ENCODE measurements at places on chromosomes 1 and 21. TPM values are rescaled to one million over a fixed set of nuclear protein-coding genes. Genes with fewer than 3 reads are reported as not detected.

DNA sequence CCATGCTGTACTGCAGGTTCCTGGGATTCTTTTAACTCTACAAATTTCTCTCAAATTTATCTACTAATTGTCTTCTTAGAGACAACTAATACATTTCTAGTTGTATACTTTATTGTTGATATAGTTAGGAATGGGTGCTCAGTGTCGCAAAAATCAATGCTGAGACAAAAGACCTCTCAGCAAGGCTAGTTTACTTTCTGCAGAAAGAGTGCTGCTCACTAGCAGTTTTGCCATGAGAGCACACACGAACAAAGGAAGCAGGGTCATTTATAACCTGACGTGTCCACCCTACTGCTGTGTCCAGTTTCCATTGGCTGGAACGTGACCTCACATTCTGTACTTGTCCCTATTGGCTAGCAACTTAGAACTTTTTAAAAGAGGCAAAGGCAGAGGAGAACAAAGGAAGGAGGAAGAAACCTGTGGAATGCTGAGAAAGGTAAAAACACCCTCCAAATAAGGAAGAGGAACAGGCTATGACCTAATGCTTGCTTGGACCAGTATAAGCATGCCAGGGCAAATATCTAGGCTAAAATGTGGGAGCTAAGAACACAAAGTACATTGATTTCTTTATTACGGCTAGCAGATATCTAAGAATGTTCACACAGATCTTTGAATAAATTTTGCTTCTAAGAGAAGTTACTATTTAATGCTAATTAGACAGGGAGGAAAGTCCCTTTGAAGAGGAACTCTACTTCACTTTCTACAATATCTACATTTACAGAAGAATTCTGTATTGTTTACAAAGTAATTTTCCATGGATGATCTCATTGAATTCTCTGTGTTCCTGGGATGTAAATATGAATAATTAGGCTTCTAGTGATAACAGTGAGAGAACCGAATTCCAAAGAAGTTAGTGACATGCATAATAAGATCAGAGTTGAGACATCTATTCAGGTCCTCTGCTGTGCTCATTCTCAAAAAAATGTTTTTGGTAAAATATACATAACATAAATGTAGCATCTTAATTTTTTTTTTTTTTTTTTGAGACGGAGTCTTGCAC is 86.0 kb upstream of the MAP10 start:
- no peak for DNase-seq
- no peaks in the 10 kb centered on the region for H3K36me3 ChIP-seq
- H3K4me1 ChIP-seq = peaks cover 1% of the 10 kb centered on the region
- no peak overlapping the region for H3K27ac ChIP-seq

DNA sequence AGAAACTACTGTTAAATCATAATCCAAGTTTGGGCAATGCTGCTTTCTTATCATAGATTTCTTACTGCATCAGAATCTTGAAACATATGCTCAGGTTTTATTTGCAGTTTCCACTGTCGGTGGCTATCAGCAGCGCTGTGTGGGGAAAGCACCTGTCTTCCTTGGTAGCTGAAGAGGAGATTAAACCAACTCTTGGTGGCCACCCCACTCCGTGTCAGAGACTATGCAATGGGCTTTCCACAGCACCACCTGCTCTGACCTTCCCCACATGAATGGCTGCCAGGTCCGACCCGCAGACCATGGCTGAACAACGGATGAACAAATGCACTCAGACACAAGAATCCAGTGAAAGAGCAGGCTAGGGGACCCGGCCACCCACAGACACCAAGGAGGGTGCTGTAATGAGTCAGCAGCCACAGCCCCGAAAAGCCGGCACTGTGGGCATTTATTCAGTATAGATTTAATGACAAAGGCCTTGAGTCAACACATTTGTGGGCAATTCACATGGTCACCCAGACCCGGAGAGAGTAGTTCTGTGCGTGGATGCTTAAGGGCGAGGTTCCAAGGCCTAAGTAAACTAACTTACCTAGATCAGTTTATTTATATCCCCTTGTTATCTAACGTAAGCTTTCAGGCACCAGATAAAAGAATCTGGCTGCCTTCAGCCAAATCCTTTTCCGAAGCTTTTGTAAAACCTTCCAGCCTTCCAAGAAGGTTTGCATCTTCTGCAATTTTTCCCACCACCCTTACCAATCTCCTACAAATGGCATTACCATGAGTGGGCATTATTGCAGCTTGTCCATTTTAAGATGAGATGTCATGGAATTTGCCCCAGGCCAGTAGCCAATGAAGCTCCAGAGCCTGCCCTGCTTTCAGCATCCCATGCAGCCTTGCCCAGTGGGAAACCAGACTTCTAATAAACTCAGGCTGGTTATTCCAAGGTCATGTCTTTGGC is 82.7 kb downstream of the HLCS start:
- no peaks in the 10 kb centered on the region for H3K27me3 ChIP-seq
- H3K4me1 ChIP-seq = no peaks in the 10 kb centered on the region
- no peak for DNase-seq
- no peak overlapping the region for H3K4me3 ChIP-seq

- H3K36me3 ChIP-seq = no peaks in the 10 kb centered on the region
- no peak for DNase-seq
- no peaks in the 10 kb centered on the region for H3K27me3 ChIP-seq
Observed at GRCh38 chr1:236543065-236543669, 19.4 kb downstream of the LGALS8 start.

DNA sequence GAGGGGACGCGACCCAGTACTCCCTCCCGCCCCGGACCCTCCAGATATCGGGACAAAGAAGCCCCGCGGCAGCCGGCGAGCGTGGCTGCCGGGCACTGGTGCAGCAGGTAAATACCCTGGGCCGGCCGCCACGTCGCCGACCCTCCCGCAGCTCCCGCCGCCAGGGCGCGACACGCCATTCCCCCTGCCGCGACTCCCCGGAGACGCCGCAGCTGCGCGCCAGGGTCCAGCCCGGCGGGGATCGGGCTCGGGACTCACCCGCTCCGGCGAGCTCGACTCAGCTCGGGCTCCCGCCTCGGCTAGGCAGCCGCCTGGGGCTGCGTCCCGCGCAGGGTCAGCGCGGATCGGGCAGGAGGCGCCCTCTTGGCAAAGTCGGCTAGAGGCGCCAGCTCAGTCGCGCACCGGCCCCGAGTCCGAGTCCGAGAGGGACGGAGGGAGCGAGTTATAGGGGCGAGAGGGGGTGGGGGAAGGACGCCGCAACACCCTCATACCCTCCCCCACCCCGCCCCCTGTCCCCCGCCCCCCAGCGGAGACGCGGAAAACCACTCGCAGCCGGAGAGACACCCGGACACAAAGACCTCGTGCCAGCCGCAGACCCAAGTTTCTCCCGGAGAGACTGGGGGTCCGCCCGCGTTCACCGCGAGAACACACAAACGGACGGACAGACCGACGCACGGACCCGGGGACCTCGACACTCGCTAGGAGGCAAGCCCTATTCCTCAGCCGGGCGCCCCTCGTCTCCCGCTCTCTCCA is 985 bp downstream of the SYT6 start:
- H3K36me3 ChIP-seq = no peaks in the 10 kb centered on the region
- peak; percentile 37 for DNase-seq
- no peak overlapping the region for H3K27ac ChIP-seq
- H3K4me1 ChIP-seq = peaks cover 11% of the 10 kb centered on the region

DNA sequence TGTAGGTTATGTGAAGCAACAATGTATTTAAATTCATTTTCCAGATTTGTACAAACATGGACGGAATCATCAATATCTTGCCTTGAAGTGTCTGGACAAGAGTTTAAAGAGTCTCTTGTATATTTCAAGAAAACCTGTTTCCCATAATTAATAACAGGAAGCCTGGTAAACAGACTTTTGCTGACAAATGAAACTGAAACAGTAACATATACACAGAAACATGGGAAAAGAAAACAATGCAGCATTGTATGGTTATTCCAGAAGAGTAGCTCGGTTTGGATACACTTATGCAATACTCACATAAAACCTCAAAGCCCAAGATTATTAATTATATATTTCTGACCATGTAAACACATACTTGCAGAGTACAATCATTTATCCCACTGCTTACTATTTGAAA is 265.5 kb downstream of the PTPRC start:
- no peaks in the 10 kb centered on the region for H3K27me3 ChIP-seq
- H3K27ac ChIP-seq = no peak overlapping the region
- no peaks in the 10 kb centered on the region for H3K36me3 ChIP-seq
- H3K4me1 ChIP-seq = no peaks in the 10 kb centered on the region
- no peak for DNase-seq

Gene NKAIN1
- 0.05 TPM for polyA plus RNA-seq
